ENCODE measurements at places on chromosomes 6 and 20.

- no peak for DNase-seq
Observed at GRCh38 chr6:154614641-154615040, 104.2 kb upstream of the CNKSR3 start.

DNA sequence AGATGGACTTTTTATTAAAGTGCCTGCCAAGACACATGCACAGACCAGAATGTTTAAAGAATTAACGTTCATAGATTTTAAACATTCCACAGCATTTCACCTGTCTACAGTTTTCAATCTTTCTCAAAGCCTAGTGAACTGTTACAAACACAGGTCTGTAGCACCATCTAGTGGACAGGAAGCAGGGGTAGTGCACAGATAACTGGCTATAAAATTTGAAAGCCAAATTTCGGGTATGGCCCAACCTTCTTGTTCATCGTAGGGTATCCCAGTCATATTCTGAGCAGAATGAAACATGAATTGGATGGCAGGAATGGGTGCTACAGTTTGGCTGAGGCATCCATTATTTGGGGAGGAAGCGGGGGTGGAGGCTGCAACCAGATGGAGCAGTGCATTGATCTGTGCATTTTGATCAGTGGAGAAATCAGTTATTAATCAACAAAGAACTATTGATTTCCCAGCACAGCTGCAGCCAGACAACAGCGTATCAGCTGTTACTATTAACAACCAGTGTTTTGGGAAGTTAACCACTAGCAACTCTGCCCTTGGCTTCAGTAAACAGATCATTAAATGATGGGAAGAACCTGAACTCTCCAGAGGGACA is 56.1 kb upstream of the B3GAT2 start:
- peak; percentile 49 for DNase-seq

DNA sequence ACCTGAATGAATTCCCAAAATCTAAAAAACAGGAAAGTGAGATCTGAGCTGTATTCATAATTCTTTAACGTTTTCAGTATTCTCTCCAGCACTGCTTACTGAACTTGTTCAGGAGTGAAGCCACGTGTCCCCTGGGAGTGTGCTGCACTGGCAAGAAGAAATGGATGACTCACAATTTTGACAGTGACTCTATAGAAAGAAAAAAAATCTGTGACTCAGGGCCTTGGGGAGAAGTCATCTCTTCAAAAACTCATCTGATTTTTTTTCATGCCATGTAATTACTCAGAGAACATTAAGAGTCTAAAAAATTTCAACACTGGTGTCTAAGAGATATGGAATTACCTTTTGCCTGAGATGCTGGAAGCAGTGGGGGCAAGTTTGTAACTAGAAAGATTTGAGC is 39.7 kb downstream of the ANKEF1 start:
- DNase-seq = peak; percentile 5

DNA sequence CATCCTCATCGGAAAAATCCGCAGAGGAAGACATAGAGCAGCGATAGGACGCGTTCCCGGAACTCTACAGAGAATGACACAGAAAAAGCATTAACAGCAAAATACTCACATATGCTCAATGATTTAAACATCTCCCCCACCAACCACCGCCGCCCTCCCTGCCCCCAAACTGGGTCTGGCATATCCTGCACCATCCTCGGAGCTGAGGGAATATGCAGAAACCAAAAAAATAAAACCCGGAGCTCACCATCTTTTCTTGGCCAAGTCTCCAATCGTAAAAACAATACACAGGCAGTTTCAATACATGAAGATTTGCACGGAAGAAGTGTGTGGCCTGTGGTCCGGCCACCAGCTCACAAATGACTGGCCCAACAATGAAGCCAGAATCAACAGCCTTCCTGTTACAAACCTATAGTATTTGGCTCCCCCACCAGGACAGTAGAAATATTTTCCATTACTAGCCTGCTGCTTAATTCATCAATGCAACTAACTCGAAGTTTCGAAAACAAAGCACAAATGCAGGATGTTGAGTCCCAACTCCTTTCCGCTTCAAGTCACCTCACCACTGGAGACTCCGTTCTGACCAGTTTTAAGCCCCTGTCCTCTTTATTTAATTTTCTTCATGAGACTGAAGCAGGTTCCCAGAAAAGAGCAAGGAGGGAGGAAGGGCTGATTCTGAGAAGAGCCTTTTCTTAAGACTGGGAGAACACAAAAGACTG is 103.2 kb upstream of the BEND6 start:
- DNase-seq = peak; percentile 86
